CD14-positive monocyte (primary cell): ENCODE measurements at places on chromosomes 3 and 15. TPM values are rescaled to one million over a fixed set of nuclear protein-coding genes. Genes with fewer than 3 reads are reported as not detected.

DNA sequence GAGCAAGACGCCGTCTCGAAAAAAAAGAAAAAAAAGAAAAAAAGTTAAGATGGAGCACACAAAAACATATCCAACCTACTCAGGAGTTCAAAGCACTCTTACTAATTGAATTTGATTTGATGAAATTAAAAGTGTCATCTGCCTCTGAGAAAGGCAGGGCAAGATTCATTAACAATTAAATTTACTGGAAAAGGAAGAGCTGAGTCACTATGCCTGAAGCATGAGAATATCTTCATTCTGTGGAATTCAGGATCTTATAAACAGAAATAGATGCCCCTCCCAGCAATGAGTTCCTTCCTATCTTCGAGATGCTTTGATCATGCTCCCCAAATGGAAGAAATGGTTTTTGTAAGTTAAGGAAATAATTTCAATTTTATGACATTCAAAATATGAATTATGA is 61.0 kb upstream of the ST3GAL6 start:
- H3K27ac ChIP-seq = no peak overlapping the region
- H3K36me3 ChIP-seq = no peaks in the 10 kb centered on the region
- H3K4me3 ChIP-seq = no peak overlapping the region
- no peaks in the 10 kb centered on the region for H3K27me3 ChIP-seq

GRCh38 chr3:78281381-78281780 is 1241.5 kb downstream of the ROBO2 start:
- H3K36me3 ChIP-seq = no peaks in the 10 kb centered on the region
- H3K27ac ChIP-seq = no peak overlapping the region
- H3K4me3 ChIP-seq = no peak overlapping the region
- DNase-seq = no peak
- H3K27me3 ChIP-seq = no peaks in the 10 kb centered on the region
- no peaks in the 10 kb centered on the region for H3K4me1 ChIP-seq

GRCh38 chr3:192367616-192368015 is 359.7 kb downstream of the FGF12 start:
- H3K4me3 ChIP-seq = no peak overlapping the region
- H3K27me3 ChIP-seq = no peaks in the 10 kb centered on the region
- H3K27ac ChIP-seq = no peak overlapping the region
- H3K36me3 ChIP-seq = no peaks in the 10 kb centered on the region
- H3K4me1 ChIP-seq = no peaks in the 10 kb centered on the region
- DNase-seq = no peak

OIP5 gene
- 0.22 TPM for polyA plus RNA-seq

MOBP gene
- polyA plus RNA-seq = not detected

TAGLN3 gene
- polyA plus RNA-seq = not detected in 2 replicates

AP4E1 gene
- 5.3 TPM for polyA plus RNA-seq
